Mesothelial cell of epicardium (in vitro differentiated cells): ENCODE measurements at places on chromosomes 2 and 18.

- DNase-seq, result no peak
These were observed 8.0 kb downstream of the RNF125 start for GRCh38 chr18:32026491-32027086.

DNA sequence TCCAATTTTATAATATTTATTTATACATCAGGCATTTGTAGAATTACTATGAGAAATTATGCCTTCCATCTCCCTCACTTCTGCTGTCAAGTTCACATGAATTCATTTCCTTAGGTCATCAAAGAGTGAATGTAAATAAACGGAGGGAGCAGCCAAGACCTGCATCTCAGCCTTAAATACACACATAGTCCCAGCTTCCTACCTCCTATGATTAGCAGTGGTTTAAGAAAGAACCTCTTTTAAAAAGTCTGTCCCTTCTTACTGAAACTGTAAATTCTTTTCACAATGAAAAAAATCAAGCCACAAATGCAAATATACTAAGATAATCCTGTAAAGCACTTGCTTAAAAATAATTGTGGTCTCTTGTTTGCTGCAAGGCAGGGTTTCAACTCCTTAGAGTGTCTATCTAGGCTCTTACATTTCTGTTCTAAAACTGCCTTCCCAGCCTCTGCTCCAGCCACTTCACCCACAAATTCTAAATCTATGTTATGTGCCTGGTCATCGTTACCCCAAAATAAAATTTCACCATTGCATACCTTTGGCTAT is 532.7 kb upstream of the FSHR start:
- DNase-seq, result no peak

GRCh38 chr2:241812730-241813643 is 4.0 kb downstream of the NEU4 start:
- DNase-seq, result peak; percentile 38

- no peak for DNase-seq
These were observed 797.8 kb downstream of the CCDC85A start for GRCh38 chr2:56981554-56981953.

GRCh38 chr2:42446503-42447271 is 47.1 kb downstream of the KCNG3 start:
- DNase-seq, result no peak

GRCh38 chr2:128714851-128715312 is 396.2 kb upstream of the HS6ST1 start:
- no peak for DNase-seq

- no peak for DNase-seq
These were observed 556.7 kb upstream of the ACVR2A start for GRCh38 chr2:147288131-147288530.

DNA sequence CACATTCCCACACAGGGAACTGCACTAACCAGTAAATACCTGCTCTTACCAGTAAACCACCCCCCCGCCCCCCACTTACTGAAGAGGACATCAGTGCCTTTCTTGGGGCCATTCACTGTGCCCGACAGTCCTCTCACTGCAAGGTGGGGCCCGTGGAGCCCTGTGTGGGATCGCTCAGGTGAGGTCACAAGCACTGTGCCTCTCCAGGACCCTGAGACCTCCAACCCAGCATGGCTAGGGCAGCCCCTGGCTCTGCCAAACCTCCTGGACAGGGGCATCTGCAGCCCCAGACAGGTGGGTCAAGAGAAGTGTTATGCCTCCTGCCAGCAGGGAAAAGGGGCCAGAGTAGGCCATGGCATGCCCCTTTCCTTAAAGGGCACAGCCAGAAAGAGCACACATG is 6.7 kb upstream of the NEURL3 start:
- no peak for DNase-seq

- DNase-seq, result no peak
These were observed 17.3 kb downstream of the PTPN18 start for GRCh38 chr2:130372833-130373807.

GRCh38 chr2:5433855-5434254 is 258.3 kb upstream of the SOX11 start:
- no peak for DNase-seq

- no peak for DNase-seq
These were observed 82.5 kb downstream of the SEMA4F start for GRCh38 chr2:74736589-74736988.

DNA sequence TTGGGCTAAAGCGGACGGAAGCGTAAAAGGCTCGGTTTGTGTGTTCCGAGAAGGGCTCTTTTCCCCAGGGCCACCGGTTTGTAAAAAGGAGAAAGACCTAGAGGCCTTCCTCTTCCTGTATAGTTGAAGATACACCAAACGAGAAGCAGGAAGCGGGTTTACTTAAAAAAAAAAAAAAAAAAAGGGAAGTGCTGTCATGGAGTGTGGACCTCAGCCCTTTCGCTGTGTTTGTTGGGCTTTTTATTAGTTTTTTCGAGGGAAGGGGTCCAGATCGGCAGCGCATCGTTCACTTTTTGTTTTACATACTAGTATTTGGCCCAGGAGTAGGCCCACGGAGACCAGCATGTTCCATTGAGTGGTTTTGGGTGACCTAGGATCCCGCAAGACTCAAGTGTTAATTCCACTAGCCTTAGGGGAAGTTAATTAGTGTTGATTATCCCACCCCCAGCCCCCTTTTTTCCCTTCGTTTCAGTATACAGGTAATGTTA is 676 bp downstream of the ACTR2 start:
- no peak for DNase-seq

- no peak for DNase-seq
These were observed 41.8 kb upstream of the TMEM200C start for GRCh38 chr18:5937121-5937520.
